ENCODE measurements at places on chromosomes 6 and 20. TPM values are rescaled to one million over a fixed set of nuclear protein-coding genes. Genes with fewer than 3 reads are reported as not detected.

The LRP11 gene
- polyA plus RNA-seq: 10.3 TPM

The SMOC2 gene
- polyA plus RNA-seq: 6.5 TPM

The SLCO4A1 gene
- polyA plus RNA-seq: 13.4 TPM

The B3GAT2 gene
- 0.46 TPM for polyA plus RNA-seq

The MCCD1 gene
- not detected for polyA plus RNA-seq

Data from thymus (tissue), 14 donors.